ENCODE measurements at places on chromosomes 6 and 20.

GRCh38 chr6:116287689-116288282, 8.1 kb upstream of the TSPYL1 start:
- no peak for DNase-seq

DNA sequence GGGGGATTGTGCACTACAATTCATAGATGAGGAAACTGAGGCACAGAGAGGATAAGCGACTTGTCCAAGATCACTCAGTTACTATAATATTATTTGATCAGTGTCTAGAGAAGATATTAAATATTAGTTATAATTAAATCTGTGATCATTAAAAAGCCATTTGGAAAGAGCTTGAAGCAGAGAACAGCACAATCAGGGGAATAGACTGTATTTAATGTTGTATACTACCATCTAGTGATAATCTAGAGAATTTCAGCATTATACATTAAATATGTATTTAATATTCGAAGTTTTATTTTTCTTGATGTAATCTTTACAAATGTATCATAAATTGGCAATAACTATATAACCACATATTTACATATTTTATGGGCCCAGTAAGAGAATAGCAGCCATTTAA, 20.1 kb upstream of the MTCL3 start:
- DNase-seq, result no peak

GRCh38 chr20:29742699-29743100, 1514.8 kb upstream of the DEFB115 start:
- no peak for DNase-seq

DNA sequence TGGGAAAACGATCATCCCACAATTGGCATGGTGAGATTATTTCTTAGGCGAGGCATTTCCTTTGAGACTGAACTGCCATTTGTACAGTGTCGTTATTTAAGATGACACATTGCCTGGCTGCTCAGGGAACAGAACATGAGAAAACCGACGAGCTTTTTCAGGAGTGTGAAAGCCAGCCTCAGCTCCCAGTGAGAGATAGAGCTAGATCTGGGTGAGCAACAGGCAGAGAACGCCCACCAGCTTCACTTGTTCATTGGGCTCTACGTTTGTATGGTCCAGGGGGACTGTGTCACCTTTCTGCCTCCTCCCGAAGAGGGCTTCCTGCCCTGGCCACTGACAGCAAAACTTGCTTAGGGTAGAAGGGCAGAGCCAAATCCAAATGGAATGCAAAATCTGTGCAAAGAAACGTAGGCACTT, 378.1 kb downstream of the RNGTT start:
- DNase-seq, result no peak

DNA sequence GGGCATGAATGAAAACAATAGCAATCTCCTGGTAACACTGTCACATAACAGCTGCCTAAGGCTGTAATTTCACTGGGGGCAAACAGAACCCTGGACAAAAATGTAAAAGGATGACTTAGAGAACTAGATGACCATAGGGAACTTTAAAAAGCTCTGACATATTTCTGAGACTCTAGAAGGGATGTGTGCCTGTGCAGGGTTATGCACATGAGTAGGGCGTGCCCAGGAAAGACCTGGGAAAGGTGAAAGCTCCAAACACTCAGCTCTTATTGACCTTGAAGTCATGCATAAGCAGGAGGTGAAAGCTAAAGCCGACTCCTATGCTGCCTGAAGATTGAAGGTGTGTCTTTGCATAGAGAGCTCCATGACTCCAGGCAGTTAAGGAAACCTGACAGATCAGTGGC, 118.4 kb upstream of the BTBD3 start:
- DNase-seq, result no peak

DNA sequence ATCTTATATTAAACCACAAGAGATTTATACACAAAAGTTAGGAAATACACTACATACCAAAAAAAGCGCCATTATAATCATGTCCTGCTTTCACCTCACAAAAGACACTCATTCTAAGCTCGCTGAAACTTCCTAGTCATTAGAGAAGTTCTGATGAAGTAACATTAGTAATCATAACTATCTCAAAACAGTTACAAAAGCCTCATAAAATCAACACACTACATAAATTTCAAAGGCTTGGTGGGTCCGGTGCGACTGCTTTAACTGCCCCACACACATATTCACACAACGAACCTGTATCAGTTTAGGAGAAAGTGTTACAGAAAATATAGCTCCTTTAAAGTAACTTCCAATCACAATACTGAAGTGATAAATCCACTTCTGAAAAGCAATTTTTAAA, 1.9 kb downstream of the PHIP start:
- no peak for DNase-seq

- no peak for DNase-seq
These were observed 216.8 kb downstream of the TMEM242 start for GRCh38 chr6:157106487-157106886.

GRCh38 chr6:147821295-147821897, 312.9 kb downstream of the SAMD5 start:
- no peak for DNase-seq

- no peak for DNase-seq
These were observed 14.2 kb downstream of the TRAF3IP2 start for GRCh38 chr6:111591370-111591900.

DNA sequence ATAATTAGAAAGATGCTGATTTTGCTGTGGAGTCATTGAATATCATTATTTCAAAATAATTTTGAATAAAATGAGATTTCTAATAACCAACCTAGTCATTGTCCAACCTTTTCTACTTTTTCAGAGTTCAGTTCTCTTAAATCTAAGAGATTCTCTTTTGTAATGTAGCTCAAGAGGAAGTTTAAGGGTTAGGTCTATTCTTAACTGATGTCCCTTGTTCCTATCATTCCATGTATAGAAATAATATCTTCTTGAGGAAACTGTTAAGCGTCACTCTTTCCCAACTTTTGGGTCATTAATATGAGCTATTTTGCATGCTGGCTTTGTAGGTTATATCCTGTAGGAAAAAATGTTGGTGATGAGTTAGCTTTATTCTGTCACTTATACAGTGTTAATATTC, 27.0 kb downstream of the RNF144B start:
- no peak for DNase-seq

DNA sequence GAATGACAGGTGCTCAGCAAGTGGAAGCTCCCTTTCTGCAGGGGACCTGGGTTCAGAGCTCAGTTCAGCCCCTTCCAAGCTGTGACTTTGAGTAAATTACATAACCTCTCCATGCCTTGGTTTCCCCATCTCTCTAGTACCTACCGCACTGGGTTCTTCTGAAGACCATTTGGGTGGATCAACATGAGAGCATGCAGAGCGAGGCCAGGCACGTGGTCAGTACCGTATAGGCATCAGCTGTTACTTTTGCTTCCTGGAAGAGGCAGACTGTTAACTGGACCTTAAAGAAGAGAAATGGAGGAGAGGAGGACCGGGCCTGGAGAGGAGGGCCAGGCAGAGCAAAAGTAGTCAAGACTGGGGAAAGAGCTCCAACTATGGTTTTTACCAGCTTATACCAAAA, 1.7 kb upstream of the MYLK2 start:
- no peak for DNase-seq

- no peak for DNase-seq
These were observed 65.4 kb upstream of the SLCO4A1 start for GRCh38 chr20:62576815-62577489.

- no peak for DNase-seq
These were observed 893 bp downstream of the POLR1H start for GRCh38 chr6:30061858-30062458.

DNA sequence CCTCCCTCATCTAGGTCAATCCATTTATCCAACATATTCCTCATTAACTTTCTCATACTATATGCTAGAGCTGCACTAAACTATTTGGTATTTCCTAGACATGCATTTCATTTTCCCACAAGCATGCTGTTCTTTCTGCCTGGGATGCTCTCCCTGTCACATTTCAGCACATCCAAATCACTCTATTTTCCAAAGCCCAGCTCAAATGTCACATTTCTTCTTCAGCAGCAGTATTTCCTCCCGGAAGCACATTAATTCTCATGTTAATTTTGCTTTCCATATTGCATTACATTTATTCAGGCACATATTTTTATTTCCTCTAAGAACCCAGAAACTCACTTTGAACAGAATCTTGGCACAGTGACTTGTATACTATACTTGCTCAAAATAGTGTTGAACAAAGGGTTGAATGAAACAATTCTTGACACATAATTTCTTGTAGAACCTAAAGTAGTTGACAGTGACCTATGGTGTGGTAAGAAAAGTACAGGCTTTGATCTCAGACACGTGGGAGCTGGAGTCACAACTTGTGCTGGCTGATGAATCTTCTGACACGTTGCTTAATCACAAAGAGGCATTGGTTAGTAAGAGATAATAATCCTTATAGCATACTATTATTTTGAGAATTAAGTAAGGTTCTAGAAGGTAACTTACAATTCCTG, 30.8 kb upstream of the CD2AP start:
- DNase-seq, result no peak

DNA sequence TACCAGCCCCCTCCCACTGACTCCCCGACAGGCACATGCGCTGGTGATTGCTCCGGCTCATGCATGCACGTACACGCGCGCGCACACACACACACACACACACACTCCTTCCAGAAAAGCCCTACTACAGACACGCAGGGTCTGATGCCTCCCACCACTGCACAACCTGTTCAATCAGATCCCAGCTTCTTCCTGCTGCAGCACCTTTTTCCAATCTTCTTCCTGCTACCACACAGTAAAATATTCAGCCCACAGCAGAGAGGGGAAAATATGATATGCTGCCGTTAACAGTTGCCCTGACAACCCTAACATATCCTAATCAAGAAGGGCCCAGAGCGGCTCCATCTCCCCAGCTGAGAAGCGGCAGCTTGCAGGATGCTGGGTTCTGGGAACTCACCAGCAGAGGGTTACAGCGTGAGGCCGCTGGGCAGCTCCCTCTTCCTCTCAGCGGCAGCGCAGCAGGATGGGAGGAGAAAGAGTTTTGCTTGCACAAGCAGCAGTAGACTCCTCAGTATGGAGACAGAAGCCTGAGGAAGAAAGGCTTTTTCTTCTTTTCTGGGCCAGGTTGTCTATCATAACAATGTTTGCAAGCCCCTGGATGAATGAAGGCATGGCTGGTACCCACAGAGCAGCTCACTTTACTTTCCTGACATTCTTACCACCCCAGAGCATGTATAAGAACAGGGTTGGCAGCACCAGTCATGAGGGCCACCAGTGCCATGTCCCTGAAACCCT, 23.9 kb downstream of the MAP7 start:
- no peak for DNase-seq

DNA sequence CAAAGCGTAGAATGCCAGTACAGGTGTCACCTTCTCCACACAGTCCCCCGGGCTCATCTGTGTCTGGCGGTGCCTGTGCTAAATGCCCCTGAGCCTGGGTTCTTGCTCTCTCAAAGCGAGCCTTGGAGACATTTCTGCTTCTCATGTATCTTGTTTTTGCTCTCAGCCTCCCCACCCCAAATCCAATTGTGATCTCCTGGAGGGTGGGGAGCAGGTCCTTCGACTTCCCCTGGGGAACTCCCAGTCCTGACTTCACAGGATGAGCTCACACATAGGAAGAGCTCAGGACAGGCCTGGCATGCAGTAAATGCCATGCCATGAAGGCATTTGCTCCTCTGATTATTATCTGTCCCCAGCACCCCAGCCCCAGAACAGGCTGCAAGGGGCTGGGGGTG, 58.1 kb downstream of the NOL4L start:
- DNase-seq, result no peak

DNA sequence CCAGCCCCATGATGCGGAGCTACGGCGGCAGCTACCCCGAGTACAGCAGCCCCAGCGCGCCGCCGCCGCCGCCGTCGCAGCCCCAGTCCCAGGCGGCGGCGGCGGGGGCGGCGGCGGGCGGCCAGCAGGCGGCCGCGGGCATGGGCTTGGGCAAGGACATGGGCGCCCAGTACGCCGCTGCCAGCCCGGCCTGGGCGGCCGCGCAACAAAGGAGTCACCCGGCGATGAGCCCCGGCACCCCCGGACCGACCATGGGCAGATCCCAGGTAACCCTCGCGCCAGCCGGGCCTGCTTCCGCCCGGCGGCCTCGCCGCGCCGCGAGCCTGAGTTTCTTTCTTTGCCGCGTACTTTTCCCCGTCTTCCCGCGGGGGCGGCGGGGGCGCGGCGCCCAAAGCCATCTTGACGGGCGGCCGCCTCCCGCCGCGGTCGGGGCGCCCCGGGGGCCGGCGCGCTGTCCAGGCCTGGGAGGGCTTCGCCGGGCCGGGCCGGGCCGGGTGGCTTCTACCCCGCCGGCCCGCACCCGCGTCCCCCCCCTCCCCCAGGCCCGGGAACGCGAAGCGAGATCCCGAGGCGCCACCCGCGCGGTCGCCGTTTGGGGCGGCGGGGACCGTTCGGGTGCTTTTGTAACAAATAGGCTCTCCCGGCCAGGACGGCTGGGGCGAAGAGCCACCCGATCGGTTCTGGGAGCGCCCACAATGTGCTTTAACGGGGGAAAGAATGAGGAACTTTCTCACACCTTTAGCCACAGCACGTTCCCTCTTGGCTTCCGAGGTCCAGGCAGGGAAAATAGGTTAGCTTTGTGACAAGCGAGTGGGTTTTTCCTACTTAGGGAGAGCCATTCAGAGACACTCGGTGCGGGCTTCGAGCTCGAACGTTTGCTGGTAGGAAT, 2.3 kb downstream of the ARID1B start:
- DNase-seq, result no peak

DNA sequence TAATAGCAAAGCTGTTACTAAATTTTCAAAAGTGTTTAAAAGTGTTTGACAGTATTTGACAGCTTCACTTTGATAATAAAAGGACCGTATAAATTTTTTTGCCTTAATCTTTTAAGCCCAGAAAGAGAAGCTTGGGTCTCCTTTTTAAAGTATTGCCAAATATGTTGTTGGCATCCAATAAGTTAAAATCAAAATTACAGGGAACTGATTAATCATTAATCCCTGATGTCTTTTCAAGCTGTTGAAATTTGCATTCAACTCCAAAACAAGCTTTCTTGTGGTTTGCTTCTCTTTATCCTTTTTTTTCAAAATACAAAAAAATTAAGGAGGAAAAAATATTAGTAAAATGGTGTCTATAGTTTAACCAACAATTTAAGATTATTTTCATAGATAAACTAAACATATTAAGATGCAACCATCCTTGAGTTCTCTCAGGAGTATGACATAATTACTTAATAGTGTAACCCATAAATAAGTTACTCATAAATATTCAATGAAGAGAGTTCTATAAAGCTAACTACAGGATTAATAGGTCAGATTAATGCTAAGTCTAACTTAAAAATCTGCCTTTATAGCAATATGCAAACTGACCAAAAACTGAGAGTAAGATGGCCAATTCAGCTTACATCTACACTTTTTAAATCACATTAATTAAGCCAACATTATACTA, 27.0 kb upstream of the CALHM6 start:
- DNase-seq, result no peak

- no peak for DNase-seq
These were observed 28.6 kb downstream of the KIF25 start for GRCh38 chr6:168025831-168026710.

DNA sequence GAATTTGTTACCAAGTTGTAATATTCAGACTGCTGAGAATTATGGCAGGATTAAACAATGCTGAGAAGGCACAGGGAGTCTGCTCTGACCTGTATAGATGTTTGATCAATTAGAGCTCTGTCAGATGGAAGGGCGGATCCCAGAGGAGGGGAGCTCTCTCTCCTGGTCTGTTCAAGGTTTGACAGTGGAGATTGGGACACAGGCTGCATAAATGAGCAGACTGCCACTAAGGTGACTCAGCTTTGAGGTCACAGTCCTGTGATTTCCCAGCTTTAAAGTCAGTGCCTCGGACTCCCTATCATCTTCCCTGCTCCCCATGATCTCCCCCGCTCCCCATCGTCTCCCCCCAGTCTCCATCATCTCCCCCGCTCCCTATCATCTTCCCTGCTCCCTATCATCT, 59.2 kb upstream of the SLC22A23 start:
- no peak for DNase-seq

GRCh38 chr20:37095108-37095598, 644 bp downstream of the RBL1 start:
- DNase-seq, result no peak

Measured in esophagus squamous epithelium (tissue), 5 donors.